Activated naive CD4-positive, alpha-beta T cell treated with anti-CD3 and anti-CD28 coated beads, Interleukin-2, amount 50 U/mL, for 16 hours (primary cell): ENCODE measurements at places on chromosomes 4 and X.
A peak's percentile ranks its signal among the peaks of the same experiment; 100 is the strongest.

- no peak for DNase-seq
These were observed 65.6 kb downstream of the ATXN3L start for GRCh38 chrX:13254076-13254785.

DNA sequence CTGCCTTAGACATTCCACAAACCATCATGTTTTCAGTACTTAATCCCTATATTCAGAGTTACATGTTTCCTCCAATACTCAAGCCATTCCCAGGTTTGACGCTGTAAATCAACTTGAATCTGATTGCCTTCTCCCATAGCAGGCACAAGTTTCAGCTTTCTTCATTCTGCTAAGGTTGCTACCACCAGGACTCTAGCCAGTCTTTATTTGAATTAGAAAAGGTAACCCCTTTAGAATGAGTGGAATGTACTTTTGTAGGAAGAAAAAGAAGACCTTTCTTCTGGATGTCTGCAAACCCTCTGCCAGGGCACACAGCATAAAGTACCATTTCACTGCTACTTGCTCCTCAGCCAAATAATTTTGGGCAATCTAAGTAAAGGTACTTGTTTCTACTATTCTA, 10.7 kb upstream of the RBMXL3 start:
- no peak for DNase-seq

DNA sequence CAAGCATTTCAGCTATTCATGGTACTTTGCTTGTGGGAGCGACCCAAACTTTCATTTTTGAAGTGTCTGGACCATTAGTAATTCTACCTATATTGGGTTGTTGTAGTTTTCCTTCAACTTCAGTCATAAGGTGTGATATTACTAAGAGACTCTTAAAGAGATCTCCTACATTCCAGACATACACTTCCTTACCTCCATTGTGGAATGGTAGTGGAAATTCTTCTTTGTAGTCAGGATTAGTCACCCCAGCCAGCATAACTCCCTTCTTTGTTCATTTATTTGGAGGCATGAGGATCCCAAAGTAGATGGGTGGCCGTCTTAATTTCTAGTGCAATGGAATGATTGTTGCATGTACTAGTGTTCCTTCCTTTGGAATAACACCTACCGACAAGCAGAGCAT, 991.4 kb downstream of the ARAP2 start:
- no peak for DNase-seq

GRCh38 chrX:16786791-16787735, 797 bp downstream of the TXLNG start:
- DNase-seq = peak; percentile 52

DNA sequence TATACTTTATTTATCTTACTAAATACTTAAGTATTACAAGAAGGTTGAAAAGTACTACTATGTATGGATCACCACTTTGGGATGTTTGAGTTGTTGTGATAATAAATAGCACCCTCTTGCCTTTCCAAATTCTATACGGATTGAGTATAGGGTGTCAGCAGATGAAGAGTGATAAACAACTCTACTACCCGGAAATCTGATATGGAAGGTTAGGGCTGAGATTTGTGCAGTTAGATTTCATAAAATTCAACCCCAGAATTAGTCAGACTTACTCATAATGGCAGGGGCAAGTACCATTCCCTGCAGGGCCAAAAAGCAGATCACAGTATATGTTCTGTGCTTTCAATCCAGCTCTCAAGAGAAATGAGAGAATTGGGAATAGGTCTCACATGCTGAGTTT, 1008.9 kb upstream of the PCDH7 start:
- no peak for DNase-seq

GRCh38 chrX:152904151-152905080, 6.5 kb downstream of the ZNF185 start:
- peak; percentile 31 for DNase-seq

GRCh38 chr4:1869530-1870327, 1.5 kb upstream of the NSD2 start:
- DNase-seq = no peak

DNA sequence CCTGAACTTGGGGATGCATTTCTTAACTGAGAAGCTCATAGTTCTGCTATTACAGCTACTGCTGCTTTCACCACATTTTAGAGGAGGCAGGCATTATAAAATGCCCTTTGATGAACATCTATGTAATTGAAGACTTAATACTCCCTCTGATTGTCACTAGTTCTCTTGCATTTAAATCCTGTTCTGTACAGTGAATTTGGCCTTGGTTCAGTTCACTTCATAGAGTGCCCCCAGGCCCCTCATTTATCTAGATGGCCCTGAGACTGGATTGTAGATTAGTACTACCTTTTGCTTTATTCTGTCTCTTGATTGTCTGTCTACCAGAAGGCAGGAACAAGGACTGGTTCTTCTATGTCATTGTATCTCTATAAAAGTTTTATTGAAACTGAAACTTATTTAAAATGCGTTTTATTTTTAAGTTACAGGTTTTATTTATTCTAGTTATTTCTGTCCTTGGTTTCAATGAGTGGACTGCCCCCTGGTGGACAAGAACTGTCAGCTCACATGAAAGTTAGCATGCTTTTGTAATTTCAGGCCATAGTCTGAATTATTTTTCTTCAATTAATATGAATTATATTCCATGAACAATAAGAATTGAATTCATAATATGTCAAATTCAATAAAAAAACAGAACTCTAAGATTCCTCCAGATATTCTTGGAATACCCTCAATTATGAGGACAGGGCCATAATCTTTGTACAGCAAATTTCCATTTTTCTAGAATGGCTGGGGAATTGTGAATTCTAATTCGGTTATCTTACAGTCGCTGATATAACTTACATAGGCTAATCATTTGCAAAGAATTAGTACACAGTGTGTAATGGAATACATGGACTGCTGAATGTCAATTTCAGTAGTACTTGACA, 47.2 kb upstream of the TMEM33 start:
- DNase-seq = peak; percentile 38

GRCh38 chr4:89277412-89277811, 30.2 kb downstream of the GPRIN3 start:
- no peak for DNase-seq

GRCh38 chr4:170875868-170876267, 786.1 kb upstream of the AADAT start:
- DNase-seq = no peak

DNA sequence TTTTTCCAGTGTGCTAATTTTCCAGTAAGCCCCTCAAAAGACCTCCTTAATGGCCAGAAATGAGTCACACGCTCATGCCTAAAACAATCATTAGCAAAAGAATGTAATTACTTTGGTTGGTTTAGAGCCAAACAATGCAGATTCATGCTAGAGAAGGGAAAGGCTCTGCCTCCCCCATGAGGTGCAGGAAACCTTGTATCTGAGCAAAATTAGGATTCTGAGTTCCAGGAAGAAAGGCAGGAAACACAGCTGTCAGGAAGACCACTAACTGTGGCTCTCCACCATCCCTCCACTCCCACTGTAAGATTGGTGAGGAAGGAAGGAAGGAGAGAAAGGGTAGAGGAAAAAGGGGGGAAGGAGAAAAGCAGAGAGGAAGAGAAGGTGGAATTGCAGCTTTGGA, 104.9 kb upstream of the DHX15 start:
- DNase-seq = no peak

DNA sequence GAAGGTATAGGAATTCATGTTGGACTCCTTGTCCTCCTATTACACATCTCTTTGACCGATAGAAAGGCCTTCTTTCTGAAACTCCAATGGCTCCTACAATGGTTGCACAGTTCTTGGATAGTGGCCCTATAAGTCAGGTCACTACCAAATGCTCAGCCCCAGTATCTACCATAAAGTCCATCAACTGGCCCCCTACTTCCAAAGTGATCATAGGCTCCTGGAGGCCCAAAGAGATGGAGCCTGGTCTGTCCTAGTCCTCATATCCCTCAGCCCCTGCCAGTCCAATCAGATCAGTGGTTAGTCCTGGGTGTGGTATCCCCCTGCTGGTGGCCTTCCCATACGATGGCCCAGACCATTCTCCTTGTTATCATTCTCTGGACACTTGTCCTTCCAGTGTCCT, 30.3 kb downstream of the SULT1E1 start:
- DNase-seq = no peak

- DNase-seq = no peak
These were observed 245.8 kb downstream of the ARHGAP24 start for GRCh38 chr4:85720735-85721134.

DNA sequence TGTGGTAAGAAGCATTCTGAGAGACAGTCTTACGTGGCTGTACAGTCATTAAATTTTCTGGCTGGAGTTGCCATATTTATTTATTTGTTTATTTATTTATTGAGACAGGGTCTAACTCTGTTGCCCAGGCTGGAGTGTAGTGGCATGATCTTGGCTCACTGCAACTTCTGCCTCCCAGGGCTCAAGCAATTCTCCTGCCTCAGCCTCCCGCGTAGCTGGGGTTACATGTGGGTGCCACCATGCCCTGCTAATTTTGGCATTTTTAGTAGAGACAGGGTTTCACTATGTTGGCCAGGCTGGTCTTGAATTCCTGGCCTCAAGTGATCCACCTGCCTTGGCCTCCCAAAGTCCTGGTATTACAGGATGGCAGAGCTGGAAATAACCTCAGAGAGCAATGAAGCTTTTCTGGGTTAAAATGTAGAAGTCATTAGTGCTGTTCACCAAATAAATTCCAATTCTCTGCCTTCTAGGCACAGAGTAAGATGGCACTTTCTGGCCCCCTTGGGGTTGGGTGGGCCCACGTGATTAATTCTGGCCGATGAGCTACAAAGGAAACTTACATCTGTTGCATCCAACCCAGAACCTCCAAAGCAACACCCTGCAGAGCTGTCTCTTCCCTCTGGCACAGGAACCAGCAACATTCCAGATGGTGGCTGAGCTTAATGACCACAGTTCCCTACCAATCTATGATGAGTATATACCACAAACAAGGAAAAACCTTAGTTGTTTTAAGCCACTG, 4.5 kb downstream of the MRFAP1 start:
- no peak for DNase-seq

GRCh38 chr4:2280531-2281300, 18.8 kb upstream of the MXD4 start:
- DNase-seq = no peak

DNA sequence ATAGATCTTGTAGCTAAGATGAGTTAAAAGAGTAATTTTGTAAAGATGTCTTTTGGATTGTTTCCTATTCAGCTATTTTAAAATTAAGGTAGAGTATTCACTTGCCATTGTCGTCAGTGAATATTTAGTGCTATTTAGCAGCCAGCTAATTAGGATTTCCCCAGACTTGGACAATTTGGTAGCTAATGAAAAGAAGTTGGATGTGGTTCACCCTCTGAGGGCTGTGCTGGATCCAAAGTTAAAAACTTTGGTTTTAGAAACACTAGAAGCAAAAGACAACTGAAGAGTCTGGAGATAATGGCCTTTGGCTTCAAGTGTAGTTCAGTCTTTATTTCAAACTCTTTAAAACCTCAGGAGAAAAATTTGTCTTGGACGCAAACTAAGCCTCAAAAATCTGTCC, 41.3 kb downstream of the ATG4A start:
- DNase-seq = no peak
